ENCODE measurements at places on chromosomes 5 and 9.

DNA sequence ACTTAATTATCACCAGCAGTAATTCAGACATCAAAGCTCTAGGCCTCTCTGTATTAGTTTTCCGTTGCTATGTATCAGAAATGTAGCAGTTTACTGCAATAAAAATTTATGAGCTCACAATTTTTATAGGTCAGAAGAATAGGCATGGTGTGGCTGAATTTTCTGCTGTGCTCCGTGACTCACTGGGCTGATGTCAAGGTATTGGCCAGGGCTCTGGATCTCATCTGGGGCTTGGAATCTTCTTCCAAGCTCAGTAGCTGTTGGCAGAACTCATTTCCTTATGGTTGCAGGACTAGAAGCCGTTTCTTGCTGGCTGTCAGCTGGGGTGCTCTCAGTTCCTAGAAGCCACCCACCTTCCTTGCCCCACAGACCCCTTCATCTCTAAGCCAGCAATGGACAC, 66.3 kb downstream of the PSAT1 start:
- no peak for DNase-seq

DNA sequence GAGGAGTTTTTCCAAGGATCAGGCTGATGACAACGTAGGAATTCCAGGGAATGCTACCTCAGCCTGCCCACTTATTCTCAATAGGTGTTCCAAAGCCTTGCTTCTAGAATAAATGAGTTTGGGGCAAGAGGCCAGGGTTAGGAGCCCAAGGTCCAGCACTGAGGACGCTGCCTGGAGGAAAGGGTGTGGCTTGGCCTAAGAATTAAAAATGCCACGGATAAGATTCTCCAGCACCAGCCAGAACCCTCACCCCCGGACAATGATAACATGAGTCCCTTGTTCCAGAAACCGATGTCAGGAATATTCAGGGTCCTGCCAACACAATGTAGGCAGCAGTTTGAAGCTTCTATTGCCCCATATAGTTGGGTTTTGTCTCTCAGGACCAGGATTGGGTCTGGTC, 7.6 kb downstream of the SPRY4 start:
- DNase-seq: no peak

DNA sequence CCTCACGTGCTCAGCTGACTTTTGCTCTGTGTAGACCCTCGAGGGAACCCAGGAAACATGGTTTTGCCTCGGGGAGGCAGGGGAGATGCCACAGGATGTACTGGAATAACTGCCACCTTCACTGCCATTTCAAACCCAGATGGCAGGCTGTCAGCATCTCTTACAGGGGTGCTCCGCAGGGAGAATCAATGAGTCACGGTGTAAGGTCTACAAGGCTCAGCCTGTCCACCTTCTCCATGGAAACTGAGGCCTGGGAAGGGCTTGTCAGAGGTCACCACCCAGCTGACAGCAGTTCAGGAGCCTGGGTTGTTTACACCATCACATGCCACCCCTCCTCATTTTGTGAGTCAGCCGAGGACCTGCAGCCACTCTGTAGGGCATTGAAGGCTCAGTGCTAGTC, 30.8 kb downstream of the DAB2IP start:
- no peak for DNase-seq

GRCh38 chr9:8156346-8156745, 356.8 kb upstream of the DMAC1 start:
- DNase-seq: no peak

DNA sequence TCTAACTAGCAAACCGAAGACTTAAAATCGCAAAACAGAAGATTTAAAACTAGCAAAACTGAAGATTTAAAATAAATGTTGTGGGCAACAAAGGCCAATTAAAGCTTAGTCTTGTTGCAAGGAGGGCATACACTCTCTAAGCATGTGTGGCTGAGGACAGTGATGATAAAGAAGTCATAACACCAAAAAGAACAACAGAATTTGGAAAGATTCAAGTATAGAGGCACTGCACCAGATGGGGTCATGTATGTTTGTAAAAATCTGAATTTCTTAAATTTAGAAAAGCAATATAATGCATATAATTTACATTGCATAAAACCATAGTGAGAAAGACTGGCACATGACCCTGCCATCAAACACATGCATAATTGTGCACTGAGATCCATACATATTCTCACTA, 743.8 kb downstream of the TAF11L14 start:
- no peak for DNase-seq

DNA sequence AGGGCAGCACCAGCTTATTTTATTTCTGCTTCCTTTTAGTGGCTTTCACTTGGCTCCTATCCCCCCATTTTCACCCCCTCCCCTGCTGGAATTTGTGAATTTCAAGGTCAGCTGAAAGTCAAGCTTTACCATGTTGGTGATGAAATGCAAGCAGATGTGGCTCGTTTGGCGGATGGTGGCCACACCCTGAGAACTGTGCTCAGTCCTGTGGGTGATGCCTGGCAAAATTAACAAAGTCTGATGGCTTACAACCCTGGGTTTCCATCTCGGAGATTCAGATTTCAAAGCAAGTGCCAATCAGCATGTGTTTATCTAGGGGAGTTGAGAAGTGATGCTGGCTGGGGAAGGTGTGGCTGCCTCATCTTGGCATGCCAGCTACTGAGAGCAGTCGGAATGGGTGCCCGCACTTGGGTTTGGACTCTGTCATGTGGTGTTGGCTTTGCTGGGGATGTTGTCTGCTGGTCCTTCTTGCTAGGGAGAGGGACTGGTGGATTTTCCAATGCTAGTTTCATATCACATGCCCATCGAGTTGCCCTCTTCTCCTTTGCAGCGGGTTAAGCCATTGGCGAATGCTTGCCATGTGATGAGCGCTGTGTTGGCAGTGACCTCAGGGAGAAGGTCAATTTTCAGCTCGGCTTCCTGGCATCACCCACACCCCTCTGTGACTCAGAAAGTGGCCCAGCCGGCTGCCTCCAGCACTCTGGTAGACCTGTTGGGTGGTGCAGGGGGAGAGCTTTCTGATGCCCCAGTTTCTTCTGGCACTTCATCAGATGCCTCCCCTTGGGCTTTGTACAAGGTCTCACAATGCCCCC, 77.0 kb upstream of the PITX1 start:
- DNase-seq: no peak

- DNase-seq: no peak
Measured at GRCh38 chr5:178557416-178557815, 32.8 kb downstream of the COL23A1 start.

DNA sequence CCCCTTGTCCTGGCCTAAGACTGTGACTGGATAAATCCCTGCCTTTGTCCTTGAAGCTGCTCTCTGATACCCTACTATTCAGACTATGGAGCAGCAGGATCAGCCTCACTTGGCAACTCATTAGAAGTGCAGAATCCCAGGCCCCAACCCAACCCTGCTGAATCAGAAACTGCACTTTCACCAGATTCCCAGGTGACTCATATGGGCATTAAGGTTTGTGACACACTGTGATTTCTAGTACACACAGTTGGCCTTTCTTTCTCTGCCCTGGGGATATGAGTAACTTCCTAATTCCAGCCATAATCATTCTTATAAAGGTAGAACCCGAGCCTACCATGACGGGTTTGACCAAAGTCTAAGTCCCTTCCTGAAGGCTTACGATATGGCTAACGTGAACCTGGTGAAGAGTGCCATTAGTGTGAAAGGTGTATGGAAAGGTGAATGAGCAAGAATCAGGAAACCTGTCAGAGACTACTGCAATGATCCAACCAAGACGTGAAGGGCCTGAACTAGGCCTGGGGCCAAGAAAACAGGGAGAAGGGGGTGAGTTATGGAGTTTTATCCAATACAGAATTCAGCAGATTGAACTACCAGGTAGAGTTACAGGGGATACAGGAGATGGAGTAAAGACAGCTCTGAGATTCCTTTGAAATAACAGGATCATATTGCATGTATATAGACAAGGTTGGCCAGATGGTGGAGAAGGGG, 533.0 kb downstream of the BNC2 start:
- no peak for DNase-seq

DNA sequence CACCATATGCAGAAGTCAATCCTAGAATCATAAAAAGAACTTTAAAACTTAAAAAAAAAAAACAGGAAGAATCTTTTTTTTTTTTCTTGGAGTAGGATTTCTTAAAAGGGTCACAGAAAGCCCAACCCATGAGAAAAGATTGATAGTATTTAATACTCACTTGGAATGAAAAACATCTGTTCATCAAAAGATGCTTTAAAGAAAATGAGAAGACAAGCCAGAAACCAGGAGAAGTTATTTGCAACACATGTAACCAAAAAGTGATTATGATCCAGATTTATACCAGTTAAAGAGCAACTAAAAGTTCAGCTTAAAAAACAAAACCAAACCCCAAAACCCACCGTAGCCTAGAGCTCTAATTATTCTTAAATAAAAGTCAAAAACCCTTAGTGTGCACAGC, 69.3 kb downstream of the TLE4 start:
- DNase-seq: no peak

DNA sequence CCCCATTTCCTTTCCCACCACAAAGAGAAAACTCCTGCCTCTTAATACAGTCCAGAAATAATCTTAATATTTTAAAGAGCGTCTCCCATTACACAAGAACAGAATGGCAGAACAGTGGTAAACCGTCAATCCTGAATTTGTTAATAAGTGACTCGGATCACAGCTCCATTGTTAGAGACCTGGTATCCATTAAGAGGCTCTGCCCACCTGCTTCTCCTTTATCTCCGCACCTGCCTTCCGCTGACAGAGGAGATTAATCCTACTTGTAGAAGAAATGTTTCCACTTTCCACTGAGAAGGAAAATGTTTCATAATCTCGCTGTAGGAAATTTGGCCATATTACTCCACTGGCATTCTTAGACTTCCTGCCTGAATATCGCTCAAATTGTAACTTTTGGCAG, 1493.2 kb downstream of the MAT2B start:
- no peak for DNase-seq

DNA sequence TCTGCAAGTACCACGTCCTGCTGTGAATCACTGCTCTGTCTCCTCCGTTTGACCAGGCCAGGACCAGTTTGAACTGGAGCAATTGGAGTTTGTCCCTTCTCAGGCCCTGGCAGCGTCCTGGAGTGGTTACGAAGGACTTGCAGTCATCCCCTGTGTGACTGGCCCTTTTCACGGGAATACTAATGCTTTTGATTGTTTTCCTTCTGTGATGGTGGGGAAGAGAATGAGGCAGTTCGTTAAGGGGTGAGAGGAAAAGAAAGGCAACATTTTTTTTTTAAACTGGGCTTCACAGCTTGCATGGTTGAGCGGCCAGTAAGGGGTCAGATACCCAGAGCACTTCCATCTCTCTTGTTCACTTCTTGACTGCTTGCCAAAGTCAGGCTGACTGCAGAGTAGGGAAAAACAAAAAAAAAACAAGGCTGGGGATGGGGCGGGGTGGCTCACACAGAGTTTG, 153.5 kb upstream of the STK32A start:
- no peak for DNase-seq

DNA sequence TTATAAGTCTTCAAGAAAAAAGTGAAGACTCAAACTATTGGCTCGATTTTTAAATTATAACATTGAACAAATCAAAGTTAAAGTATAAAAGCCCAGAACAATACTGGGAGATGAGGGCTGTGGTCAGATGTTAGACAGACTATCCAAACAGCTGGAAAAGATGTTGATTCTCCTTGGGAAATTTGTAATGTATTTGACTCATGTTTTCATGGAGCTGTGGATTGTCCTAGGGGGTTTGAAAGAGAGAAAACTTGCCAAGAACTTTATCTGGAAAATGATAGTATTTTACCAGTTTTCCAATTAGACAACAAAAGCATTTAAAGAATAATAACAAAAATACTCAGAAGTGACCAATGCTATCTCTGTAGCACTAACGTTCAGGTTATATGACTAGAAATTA, 339.2 kb downstream of the ARL15 start:
- no peak for DNase-seq

GRCh38 chr5:153130296-153130695, 360.2 kb upstream of the GRIA1 start:
- DNase-seq: peak; percentile 78

GRCh38 chr5:136067422-136067821, 38.6 kb downstream of the TGFBI start:
- no peak for DNase-seq

GRCh38 chr5:2909035-2909434, 157.6 kb upstream of the IRX2 start:
- DNase-seq: no peak

DNA sequence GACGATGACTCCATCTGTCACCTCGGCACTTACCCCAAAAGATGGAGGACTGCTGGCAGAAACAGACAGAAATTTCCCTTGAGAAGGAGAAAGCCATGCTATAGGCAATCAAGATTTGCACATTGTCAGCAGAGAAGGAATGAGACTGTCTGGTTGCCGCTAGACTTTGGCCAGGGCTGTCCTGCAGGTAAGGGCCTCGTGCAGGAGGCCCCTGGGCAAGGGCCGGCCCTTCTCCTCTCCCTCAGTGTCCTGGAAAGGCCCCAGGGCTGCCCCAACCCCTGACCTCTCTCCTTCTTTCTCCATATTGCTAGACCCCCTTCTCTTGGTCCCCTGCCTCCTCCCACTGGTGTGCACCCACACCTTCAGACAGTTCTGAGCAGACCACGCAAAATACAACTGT, 14.6 kb upstream of the KCNIP1 start:
- no peak for DNase-seq

Measured in NCI-H2081 treated with DMSO at 0.1 percent for 48 hours (cell line).